Kidney glomerular epithelial cell (primary cell): ENCODE measurements at places on chromosomes 13 and 19.

DNA sequence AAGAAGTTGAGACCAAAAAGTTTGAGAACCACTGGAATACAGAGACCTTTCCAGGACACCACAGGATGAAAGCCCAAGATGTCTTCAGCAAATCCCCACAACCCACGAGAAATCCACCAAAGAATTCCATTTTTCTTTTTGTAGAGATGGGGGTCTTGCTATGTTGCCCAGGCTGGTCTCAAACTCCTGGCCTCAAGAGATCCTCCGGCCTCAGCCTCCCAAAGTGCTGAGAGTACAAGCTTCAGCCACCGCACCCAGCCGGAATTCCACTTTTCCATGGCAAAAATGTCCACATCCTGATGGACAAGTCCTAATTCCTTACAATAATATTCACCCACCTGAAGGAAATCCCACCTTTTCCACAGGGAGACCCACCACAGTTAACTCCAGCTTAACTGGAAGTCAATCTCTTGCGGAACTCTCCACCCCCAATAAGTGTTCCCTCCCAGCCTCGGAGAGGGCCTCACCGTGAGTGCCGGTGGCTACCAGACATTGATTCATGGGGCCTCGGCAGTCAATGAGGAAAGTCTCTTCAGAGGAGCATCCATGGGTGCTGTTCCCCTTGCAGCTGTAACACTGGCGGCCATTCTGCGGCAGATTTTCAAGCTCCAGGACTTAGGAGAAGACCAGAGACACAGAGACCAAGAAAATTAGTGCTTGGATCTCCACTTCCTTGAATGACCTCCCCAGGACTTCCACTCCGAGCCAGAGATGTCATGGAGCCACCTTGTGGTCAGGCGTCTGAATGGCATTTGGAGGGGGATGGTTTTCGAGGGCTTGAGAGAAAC is 12.3 kb upstream of the CADM4 start:
- DNase-seq: peak; percentile 29

GRCh38 chr13:23679220-23679619 is 109.0 kb downstream of the TNFRSF19 start:
- DNase-seq: peak; percentile 93

- DNase-seq: no peak
These were observed 7.8 kb downstream of the ZBTB7A start for GRCh38 chr19:4058693-4059452.

GRCh38 chr13:34412817-34413375 is 529.2 kb upstream of the NBEA start:
- no peak for DNase-seq

DNA sequence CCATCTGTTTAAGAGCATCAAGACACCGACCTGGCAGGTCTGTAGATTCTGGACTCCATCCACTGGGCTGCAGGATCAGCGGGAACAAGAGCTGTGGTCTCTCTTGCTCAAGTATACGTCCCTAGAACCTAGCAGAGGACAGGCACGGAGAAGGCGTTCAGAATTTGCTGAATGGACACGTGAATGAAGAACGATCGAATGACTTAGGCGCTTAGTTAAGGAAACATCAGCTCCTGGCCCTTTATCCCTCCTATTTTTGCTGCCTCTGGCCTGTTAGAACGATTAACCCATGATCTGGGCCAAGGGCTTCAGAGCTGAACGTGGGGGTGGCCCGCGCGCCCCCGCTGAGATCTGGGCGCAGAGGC is 953 bp downstream of the DZIP1 start:
- peak; percentile 60 for DNase-seq

DNA sequence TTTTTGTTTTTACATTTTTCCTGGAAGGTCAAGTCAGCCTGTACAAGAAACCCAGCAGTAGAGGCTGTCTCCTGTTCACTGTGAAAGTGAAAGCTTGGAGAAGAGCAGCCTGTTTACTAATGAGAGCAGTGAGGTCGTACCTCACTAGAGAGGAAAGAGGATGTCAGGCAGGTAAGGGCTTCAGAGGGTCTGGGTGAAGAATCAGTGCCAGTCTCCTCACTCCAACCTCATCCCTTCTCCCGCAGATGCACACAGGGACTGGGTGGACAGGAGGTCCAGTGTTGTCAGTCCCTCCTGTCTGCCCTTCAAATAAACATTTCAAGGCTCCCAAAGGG is 462.5 kb downstream of the KLF5 start:
- no peak for DNase-seq
